ENCODE measurements at places on chromosomes 12 and 14.
A peak's percentile ranks its signal among the peaks of the same experiment; 100 is the strongest.

DNA sequence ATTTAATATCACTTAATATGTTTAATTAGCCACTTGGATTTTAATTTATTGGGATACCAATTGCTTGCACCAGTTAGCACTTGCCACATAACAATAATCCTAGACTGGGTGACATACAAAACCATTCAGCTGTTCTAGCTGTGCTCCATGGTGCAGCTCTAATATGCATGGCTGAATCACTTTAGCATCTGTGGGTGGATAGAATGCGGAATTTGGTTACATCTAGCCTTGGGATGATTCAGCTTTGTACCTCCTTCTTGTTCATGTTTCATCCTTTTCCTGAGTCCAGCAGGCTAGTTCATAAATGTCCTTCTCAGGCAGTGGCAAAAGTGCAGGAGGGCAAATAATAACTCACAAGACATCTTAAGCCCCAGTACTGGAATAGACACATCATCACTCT, 1263.0 kb downstream of the LRFN5 start:
- DNase-seq: no peak

DNA sequence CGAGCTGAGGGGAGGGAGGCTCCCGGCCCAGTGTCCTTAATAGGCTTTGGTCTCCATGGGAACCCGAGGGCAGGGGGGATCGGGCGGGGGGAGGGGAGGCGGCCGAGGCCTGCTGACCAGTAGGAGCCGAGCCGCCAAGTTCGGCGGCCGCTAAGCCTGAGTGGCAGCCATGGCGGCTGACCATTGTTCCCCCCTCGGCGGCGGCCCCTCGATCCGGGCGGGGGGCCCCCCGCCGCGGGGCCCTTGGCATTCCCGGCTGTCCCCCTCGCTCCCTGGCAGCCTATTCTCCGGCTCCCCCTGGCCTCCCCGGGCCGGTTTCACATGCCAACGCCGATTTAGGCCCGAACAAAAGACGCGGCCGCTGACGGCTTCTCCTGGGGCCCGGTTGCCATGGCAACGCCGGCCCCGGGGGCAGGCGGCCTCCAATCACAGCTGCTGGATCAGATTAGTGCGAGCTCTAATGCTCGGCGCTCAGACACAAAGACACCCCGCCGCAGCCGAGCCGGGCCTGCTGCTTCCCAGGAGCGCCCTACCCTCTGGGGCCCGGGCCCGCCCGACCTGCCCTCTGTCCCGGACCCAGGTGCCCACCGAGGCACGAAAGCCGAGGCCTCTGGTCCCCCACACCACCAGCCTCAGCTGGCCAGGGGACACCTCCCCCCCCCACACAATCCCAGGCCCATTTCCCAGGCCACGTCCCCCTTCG, 7.3 kb downstream of the MSI1 start:
- peak; percentile 80 for DNase-seq

DNA sequence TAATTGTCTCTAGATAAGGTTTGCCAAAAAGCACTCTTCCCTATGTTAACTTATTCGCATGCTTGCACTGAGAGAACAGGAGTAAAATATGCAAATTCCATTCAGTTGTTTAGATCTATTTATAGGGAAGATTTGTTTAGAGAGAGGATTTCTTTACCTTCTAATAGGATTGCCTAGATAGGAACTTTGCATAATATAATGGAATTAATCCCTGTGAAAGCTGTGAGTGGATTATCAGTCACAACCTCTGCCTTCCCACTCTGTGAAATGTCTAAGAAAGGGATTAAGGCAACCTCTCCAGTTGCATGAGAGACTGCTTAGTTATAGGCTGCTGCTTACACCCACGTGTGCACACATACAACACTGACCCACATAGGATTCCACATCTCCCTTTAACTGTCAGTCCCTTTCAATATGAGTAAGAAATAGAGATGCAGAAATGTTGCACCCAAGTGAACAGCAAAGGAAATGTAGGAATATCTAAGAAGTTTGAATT, 83.2 kb downstream of the ALG10B start:
- DNase-seq: no peak

DNA sequence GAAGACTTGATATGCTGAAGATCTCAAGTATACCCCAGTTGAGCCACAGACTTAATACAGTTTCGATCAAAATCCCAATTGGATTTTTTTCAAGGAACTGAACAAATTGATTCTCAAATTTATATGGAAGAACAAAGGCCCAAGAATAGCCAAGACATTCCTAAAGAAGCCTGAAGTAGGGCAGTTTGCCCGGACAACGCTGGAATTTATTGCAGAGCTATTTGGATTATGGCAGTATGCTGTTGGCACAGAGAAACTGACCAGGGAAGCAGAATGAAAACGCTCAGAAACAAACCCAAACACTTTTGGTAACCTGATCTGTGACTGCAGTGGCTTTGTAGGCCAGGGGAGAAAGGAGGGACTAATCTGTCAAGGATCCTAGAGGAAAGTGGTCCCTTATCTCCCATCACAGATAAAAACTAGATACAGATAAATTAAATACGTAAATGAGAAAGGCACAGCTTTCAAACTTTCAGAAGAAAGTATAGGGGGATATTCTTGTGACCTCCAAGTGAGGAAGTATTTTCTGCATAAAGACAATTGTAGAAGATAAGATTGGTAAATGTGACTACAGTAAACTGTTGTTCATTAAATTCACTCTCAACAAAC, 35.9 kb upstream of the GSC start:
- no peak for DNase-seq

GRCh38 chr12:125533434-125534029, 468.3 kb downstream of the AACS start:
- DNase-seq: no peak

DNA sequence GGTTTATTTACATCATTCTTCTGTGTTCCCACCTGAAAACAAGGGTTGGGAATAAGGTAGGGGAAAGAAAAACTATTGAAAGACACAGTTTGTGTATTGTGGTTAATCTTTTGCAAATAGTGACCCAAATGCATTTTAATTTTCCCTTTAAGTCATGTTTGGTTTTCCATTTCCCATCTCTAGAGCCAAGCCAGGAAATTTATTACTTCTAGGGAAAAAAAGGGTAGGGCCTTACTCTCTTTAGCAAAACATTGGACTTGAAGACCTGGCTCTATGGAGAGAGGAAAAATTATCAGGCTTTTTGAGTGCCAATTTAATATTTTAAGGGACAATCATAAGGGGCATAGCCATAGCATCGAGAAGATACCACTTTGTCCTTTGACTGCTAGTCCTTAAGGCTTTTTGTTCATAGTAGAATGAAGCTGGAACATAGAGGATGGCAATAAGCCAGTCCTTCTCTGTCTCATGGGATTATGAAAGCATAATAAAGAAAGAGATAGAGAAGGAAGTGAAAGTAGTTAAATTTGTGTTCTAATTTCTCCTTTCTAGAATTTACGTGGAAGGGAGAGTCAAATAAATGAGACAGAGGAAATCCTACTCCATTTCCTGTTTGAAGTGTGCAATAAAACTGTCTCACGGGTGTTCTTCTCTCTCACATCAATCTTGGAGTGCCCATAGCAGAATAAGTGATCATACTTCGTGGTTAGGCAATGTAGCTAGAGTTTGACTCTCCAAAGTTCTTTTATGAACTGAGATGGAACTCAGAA, 50.9 kb upstream of the PPFIA2 start:
- DNase-seq: no peak

- DNase-seq: no peak
Measured at GRCh38 chr14:100571837-100572236, 15.4 kb downstream of the BEGAIN start.

- no peak for DNase-seq
Measured at GRCh38 chr14:59376686-59377085, 88.5 kb downstream of the GPR135 start.

- DNase-seq: no peak
Measured at GRCh38 chr14:59454139-59454538, 11.0 kb downstream of the GPR135 start.

- DNase-seq: no peak
Measured at GRCh38 chr12:14275886-14276285, 89.6 kb upstream of the ATF7IP start.

DNA sequence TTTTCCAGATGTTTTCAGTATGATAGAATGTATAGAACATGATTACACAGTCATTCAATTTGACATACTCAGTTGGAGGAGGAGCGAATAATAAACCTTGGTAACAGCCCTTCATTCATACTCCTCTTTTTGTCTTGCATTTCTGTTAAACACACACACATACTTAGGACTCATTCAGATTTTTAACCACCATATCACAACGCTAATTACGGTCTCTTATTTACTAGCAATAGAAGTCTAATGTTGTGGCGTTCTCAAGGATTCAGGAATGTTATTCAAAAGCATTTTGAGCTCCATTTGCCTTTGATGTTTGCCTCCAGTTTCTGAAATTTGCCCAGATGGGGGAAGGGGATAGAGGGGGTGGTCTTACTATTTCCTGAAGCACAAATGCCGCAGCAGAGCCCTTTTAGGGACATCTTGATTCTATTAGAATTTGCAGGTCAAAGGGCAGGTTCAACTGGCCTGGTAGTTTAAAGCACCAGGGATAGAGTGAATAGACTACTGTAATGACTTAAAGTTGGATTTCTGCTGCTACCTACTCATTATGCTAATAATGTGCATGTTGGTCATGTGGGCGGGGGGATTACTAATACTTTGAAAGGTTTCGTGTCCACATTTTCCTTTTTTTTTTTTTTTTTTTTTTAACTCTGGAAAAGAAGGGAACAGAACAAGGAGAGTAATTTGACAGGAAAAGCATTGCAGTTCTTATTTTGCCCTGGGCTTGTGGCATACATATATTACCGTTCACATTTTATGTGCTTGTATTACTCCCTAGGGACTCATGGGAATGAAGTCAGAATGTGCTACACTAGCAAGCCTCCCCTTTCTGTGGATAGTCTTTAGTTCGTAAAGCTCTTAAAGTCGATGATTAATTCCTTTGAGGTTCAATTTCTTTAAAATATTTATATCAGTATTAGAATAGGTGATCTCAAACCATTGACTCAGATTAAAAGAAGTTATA, 226.8 kb downstream of the FBXL14 start:
- no peak for DNase-seq

DNA sequence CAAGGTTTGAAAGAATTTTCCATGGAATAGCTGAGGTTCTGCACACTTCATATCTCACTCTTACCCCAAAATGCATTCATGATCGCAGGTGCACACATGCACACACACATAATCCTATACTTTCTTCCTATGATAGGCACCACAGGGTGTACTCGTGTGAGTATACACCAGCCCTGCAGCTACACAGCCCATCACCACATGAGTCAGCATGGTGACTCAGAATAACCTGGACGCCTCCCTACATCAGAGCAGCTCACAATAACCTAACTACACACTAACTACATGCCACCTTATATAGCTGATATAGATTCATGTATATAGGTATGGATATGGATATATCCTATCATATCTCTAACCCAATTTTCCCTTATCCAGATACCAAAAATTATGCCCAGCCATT, 850.2 kb upstream of the TMEM132C start:
- no peak for DNase-seq

- no peak for DNase-seq
Measured at GRCh38 chr14:49984424-49984823, 91.5 kb downstream of the ARF6 start.

- peak; percentile 98 for DNase-seq
Measured at GRCh38 chr12:31647086-31647491, 12.4 kb upstream of the ETFBKMT start.

GRCh38 chr12:69324797-69325466, 23.2 kb upstream of the LYZ start:
- DNase-seq: no peak
